ENCODE measurements at places on chromosomes 5 and 9. TPM values are rescaled to one million over a fixed set of nuclear protein-coding genes. Genes with fewer than 3 reads are reported as not detected.

The AGXT2 gene
- total RNA-seq, result not detected

The GHR gene
- not detected for total RNA-seq

The LCN15 gene
- total RNA-seq, result not detected

The TXNDC8 gene
- total RNA-seq, result not detected

The PCDHAC2 gene
- total RNA-seq, result not detected

The JAKMIP2 gene
- 0.98 TPM for total RNA-seq

- peaks cover 19% of the 10 kb centered on the region for H3K4me1 ChIP-seq
- no peak for DNase-seq
- H3K27me3 ChIP-seq, result peaks cover 6% of the 10 kb centered on the region
- no peak overlapping the region for H3K27ac ChIP-seq
Measured at GRCh38 chr9:105883847-105884246, 189.5 kb downstream of the TMEM38B start.

DNA sequence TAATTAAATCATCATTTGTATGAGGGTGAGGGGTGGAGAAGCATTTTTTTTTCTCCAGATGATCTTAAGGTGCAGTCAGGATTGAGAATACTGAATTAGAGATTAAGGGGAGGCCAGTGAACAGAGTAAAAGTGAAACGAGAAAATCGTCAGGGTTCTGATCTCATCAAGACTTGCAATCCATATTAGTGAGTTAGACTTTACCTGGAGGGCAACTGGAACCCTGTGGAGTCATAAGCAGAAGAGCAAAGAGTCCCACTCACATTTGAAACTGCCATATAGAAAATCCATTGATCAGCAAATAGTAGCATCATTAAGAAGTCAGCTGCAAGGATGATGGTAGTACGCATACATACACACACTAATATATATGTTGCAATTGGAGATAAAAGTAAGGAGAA, 466.2 kb upstream of the PAPPA start:
- no peak overlapping the region for H3K4me3 ChIP-seq
- H3K36me3 ChIP-seq, result no peaks in the 10 kb centered on the region
- H3K4me1 ChIP-seq, result no peaks in the 10 kb centered on the region
- no peaks in the 10 kb centered on the region for H3K27me3 ChIP-seq
- DNase-seq, result no peak

- no peaks in the 10 kb centered on the region for H3K27me3 ChIP-seq
- no peaks in the 10 kb centered on the region for H3K4me1 ChIP-seq
- H3K36me3 ChIP-seq, result no peaks in the 10 kb centered on the region
Measured at GRCh38 chr9:121798941-121799340, 147.5 kb downstream of the DAB2IP start.

DNA sequence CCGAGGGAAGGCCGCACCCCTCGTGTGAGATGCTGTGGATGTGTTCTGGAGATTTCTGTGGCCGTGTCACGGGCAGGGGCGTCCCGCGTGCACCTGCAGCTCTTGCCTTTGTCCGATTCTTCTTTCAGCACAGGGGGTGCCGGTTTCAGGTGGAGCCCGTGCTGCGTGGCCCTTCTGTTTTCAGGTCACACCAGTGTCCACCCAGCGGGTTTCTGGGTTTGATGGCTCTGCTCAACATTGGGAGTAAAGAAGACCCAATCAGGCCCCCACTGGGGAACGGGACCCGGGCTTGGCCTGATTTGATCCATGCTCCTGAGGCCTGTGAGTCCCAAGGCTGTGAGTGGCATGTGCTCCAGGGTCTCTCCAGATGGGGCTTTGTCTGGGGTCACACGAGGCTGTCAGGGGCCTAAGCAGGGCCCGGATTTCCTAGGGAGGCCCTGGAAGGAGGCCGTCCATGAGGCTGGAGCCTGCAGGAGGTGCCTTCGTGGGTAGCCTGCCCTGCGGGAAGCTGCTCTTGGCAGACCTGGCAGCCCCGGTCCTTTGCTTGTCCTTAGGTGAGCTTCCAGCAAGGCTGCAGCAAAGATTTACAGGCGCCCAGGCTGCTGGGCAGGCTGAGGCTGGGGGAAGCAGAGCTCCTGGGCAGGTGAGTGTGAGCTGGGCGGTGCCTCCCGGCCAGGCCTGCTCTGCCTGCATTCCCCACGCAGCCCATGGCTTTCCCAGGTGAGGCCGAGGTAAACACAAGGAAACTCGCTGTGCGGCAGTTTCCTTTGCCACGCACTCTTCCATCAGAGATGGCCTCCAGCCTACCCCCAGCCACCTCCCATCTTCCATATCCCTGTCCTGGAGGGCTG, 12.8 kb downstream of the MRPL36 start:
- DNase-seq, result no peak
- no peaks in the 10 kb centered on the region for H3K27me3 ChIP-seq
- no peak overlapping the region for H3K27ac ChIP-seq
- H3K4me1 ChIP-seq, result peaks cover 66% of the 10 kb centered on the region

- H3K36me3 ChIP-seq, result no peaks in the 10 kb centered on the region
- no peak overlapping the region for H3K27ac ChIP-seq
- no peak overlapping the region for H3K4me3 ChIP-seq
- H3K4me1 ChIP-seq, result no peaks in the 10 kb centered on the region
Measured at GRCh38 chr5:52073993-52074689, 690.9 kb downstream of the ISL1 start.

DNA sequence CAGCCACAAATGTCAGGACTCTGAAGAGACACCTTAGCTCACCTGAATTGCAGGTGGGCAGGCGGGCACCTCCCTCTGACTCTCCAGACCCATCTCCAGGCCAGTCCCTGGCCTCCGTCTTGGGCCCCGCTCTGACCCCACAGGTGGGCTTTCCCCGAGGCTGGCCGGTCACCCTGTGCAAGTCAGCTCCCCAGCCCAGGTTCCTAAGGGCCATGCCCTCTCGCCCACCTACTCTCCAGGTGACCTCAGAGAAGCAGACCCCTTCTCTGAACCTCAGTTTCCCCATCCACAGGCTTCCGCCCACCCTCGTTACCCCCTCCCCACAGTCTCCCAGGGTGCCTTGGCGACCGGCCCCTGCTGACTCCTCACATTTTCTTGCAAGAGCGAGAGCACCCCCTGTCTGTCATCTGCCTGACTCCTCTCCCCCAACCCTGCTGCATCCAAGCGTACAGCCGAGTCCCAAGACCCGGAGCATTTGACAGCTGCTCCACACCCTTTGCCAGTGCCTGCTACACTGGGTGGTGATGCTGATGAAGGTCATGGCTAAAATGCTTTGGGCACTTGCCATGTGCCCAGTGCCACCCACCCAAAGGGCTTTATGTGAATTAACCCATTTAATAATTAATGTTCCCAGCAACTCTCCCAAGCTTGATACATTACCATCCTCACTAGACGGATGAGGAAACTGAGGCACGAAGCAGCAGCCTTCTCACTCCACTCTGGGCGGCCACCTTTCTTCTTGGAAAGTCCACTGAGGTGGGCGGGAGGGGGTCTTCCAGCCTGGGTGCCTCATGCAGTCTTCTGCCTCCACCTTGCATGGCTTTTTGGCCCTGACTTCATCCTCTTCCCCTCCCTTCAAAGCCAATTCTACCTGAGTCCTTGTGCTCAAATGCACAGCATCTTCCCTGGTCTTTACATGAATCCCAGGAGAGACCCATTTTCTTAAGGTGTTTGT, 51.1 kb upstream of the ORM1 start:
- H3K4me1 ChIP-seq, result no peaks in the 10 kb centered on the region
- H3K4me3 ChIP-seq, result no peak overlapping the region
- H3K27ac ChIP-seq, result no peak overlapping the region
- no peaks in the 10 kb centered on the region for H3K27me3 ChIP-seq
- DNase-seq, result no peak

DNA sequence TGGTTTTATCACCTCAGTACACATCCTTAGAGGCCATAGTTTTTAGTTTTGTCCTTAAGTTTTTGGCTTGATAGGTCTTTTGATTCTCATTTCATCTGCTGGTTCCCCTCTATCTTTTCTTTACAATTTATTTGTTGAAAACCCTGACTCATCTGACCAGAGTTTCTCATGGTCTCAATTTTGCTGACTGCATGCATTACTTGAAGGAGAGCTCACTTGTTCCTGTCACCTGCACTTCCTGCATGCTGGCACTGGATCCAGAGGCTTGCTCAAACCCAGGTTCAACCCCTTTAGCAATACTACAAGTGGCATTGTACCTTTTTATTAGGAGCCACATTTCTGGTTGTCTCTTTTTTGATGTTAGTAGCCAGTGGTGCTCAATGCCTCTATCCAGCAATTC, 26.7 kb downstream of the FBXO10 start:
- no peaks in the 10 kb centered on the region for H3K36me3 ChIP-seq
- DNase-seq, result no peak
- no peaks in the 10 kb centered on the region for H3K4me1 ChIP-seq
- no peak overlapping the region for H3K4me3 ChIP-seq

DNA sequence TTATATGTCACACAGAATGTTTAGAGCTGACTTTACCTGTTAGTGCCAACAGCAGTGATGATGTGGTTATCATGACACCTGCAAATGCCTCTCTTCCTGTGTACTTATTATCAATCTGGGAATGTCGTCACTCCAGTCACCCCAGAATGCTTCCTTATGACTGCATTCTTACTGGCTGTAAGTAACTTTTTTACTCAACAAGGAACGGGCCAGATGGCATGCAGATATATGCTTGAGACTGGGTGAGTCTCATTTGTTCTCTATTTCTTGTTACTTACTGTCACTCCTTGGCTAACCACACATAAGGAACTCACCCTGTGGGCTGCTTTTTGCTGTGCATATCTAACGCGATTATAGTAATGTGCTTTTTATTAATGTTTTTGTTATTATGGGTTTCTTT, 385.5 kb upstream of the MEF2C start:
- H3K4me1 ChIP-seq, result no peaks in the 10 kb centered on the region
- no peak overlapping the region for H3K4me3 ChIP-seq
- H3K36me3 ChIP-seq, result no peaks in the 10 kb centered on the region
- no peak for DNase-seq
- peaks cover 8% of the 10 kb centered on the region for H3K27me3 ChIP-seq

- peak overlapping the region; percentile 88 for H3K4me3 ChIP-seq
- DNase-seq, result no peak
- peak overlapping the region; percentile 98 for H3K27ac ChIP-seq
- H3K4me1 ChIP-seq, result peaks cover 36% of the 10 kb centered on the region
Measured at GRCh38 chr5:138336952-138337684, 948 bp upstream of the FAM53C start.

- peaks cover 13% of the 10 kb centered on the region for H3K4me1 ChIP-seq
- no peaks in the 10 kb centered on the region for H3K36me3 ChIP-seq
- DNase-seq, result no peak
- no peak overlapping the region for H3K27ac ChIP-seq
- no peak overlapping the region for H3K4me3 ChIP-seq
Measured at GRCh38 chr5:151574444-151574996, 16.6 kb downstream of the FAT2 start.

- no peaks in the 10 kb centered on the region for H3K4me1 ChIP-seq
- no peak overlapping the region for H3K4me3 ChIP-seq
- H3K36me3 ChIP-seq, result no peaks in the 10 kb centered on the region
- DNase-seq, result no peak
- peak overlapping the region; percentile 39 for H3K27ac ChIP-seq
Measured at GRCh38 chr9:133822430-133823065, 84.4 kb upstream of the SARDH start.
